ENCODE measurements at places on chromosomes 3 and 15. TPM values are rescaled to one million over a fixed set of nuclear protein-coding genes. Genes with fewer than 3 reads are reported as not detected.

DNA sequence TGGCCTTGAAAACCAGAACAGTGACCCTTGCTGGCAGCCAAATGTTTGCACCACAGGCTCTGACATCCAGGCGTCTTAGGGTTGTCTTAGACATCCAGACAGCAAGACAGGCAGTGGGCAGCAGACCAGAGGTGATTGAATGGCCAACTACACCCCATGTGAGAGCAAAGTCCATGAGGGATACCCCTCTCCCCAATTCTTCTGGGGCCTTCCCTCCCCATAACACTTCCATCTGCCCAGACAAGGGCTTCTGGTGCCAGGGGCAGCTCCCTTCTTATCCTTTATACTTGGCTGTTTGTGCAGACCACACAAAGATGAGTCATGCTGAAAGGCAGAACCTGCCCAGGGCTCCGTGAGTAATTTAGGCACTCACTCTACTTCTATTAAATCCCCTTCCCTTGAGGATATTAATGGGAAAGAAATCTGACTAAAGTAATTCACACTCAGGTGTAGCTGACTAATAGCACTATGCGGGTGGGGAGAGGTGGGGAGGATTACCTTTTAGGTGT lies 257.9 kb downstream of the UACA start:
- no peak for DNase-seq

GRCh38 chr3:64157150-64158035 lies 67.9 kb downstream of the PRICKLE2 start:
- no peak for DNase-seq

DNA sequence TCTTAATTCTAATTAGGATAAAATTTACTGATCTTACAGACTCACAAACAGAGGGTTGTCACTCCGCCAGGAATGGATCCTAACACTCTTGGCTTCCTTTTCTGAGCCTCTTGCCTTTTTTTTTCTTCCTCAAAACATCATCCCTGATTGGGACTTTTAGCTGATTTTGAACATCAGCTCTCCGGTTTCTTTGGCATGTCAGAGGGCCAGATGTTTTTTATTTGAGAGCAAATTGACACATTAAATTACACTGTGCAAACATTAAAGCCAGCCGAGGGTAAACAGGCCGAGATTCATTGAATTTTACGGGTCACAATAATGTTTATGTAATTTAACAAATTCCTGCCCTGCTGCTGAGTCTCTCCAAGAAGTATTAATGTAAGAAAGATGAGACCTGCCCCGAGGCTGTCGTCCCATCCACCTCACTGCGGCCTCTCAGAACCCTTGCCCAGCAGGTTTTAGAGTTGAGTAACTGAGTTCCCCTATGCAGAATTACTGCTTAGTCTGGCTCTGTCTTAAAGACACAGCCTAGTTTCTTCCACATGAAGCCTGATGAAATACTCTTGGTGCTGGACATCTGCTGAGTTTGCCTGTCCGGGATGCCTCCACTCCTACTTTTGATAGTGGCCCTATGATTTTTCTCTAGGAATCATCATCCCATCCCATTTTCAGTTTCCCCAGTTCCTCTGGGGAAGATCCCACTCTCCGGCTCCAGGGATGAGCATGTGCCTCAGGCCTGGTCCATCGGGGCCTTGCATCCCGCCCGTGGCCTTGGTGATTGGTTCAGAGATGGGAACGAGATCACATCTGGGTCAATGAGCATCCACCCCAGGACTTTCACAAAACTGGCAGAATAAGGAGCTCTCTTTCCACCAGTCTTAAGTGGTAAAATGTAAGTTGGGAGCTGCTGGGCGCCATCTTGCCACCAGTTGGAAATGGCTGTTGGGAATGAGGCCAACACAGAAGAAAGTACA lies 226.6 kb upstream of the TLE3 start:
- DNase-seq, result peak; percentile 79

The TM4SF4 gene
- not detected for polyA plus RNA-seq

The ADAMTSL3 gene
- polyA plus RNA-seq, result 28.7 TPM
